ENCODE measurements at places on chromosomes 1 and 21. TPM values are rescaled to one million over a fixed set of nuclear protein-coding genes. Genes with fewer than 3 reads are reported as not detected.

DNA sequence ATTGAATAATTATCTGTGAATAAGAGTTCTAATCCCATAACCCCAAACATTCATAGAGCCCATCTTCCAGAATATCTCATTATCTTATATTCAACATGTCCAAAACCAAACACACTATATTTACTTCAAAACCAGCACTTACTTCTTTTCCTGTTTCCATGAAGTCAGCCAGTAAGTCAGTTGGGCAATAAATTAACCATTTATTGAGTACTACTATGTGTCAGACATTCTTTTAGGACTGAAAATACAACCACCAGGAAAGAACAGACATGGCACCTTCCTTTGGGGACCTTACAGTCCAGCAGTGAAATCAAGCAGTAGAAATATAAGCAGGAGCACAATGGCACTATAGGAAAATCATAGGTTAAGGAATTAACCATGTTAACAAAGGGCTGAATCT is 8.8 kb downstream of the AK5 start:
- H3K27me3 ChIP-seq = no peaks in the 10 kb centered on the region
- H3K4me3 ChIP-seq = no peak overlapping the region
- DNase-seq = no peak
- H3K27ac ChIP-seq = no peak overlapping the region

GRCh38 chr1:10916991-10917390 is 95.5 kb upstream of the TARDBP start:
- no peak overlapping the region for H3K27ac ChIP-seq
- peaks cover 35% of the 10 kb centered on the region for H3K4me1 ChIP-seq
- H3K4me3 ChIP-seq = no peak overlapping the region
- DNase-seq = no peak

- H3K27ac ChIP-seq = no peak overlapping the region
- DNase-seq = no peak
- no peaks in the 10 kb centered on the region for H3K27me3 ChIP-seq
- H3K4me1 ChIP-seq = peaks cover 7% of the 10 kb centered on the region
- H3K36me3 ChIP-seq = no peaks in the 10 kb centered on the region
Observed at GRCh38 chr1:43552813-43553212, 22.1 kb downstream of the PTPRF start.

GRCh38 chr1:30756545-30757351 is 826 bp downstream of the LAPTM5 start:
- DNase-seq = peak; percentile 69
- peak overlapping the region; percentile 72 for H3K4me3 ChIP-seq
- peak overlapping the region; percentile 79 for H3K27ac ChIP-seq
- H3K36me3 ChIP-seq = no peaks in the 10 kb centered on the region
- H3K4me1 ChIP-seq = peaks cover 65% of the 10 kb centered on the region
- no peaks in the 10 kb centered on the region for H3K27me3 ChIP-seq

DNA sequence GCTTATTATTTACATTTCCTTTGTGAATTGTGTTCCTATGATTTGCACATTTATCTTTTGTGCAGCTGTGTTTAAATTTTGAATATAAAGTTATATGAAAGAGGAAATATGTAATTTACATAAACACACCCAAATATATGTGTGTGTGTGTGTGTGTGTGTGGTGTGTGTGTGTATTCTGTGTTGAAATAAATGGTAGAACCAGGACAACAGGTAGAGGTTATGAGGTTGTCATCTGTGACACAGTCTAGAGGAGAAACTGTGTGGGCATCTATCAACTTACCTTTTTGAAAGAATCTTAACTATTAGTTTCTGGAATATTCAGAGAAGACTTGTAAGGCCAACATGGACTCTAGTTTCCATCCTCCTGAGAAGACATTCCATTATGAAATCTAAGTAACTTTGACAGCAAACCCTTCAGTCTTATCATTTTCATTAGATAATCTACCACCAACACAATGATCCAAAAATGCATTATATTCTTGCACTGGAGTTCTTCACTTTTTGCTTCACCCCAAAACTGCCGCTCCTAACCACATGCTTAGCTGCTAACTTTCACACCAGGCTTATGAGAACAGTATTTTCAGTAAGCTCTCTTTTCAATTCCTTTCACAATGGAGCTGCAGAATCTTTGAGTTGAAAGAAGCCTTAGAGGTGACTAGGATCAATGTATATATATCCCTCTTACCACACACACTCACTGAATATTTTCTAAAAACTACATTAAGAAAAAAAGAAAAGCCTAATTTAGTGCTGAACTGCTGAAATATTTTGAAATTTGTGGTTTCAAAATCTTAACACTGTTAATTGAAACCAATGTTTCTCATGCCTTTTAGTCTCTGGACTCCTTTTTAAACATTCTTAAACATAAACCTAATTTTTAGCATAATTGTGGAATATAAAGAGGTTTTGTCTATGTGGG is 21.8 kb downstream of the PTPRC start:
- peak overlapping the region; percentile 87 for H3K27ac ChIP-seq
- no peak for DNase-seq
- no peaks in the 10 kb centered on the region for H3K27me3 ChIP-seq
- peaks cover 41% of the 10 kb centered on the region for H3K4me1 ChIP-seq

The CLCA4 gene
- total RNA-seq = not detected

DNA sequence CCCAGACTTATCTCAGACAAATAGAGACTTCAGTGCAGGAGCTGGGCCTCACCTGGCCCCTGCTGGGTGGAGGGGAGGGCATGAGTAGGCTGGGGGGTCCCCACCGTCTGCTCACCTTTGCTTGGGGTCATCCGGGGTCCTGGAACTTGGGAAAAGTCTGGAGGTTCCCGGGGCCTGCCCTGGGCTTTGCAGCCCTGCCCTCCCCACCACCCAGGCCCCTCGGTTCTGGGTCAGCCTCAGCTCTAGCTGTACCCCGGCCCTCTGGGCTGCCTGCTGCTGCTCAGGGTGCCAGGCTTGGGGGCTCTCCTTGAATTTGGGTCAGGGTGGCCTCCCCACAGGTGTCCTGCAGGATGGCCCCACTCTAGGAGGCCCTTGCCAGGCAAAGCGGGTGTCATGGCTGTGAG is 2.4 kb upstream of the TMEM52 start:
- H3K4me3 ChIP-seq = no peak overlapping the region
- H3K4me1 ChIP-seq = no peaks in the 10 kb centered on the region
- no peaks in the 10 kb centered on the region for H3K36me3 ChIP-seq
- no peak overlapping the region for H3K27ac ChIP-seq

DNA sequence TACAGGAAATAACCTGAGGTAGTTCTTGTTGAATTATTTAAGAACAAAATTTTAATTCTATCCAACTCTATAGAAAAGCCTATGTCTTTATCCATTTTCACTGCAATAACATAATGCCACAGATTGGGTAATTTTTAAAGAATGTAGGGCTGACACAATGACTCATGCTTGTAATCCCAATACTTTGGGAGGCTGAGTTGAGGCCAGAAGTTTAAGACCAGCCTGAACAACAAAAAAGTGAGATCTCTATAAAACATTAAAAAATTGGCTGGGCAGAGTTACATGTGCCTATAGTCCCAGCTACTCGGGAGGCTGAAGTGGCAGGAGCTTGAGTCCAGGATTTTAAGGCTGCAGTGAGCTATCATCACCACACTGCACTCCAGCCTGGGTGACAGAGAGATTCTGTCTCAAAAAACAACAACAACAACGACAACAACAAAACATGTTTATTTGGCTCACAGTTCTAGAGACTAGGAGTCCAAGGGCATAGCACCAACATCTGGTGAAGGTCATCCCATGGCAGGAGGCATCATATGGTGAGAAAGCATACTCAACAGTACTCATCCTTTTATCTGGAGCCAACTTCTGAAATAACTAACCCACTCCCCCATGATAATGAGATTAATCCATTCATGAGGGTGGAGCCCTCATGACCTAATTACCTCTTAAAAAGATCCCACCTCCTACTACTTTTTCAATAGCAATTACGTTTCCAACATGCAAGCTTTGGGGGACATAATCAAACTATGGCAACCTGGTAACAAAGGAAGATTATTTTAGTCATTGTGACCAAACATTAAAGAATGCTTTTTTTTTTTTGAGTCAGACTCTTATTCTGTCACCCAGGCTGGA is 59.6 kb downstream of the ABL2 start:
- H3K4me3 ChIP-seq = no peak overlapping the region
- no peak overlapping the region for H3K27ac ChIP-seq

GRCh38 chr1:41872074-41872473 is 46.6 kb downstream of the HIVEP3 start:
- no peaks in the 10 kb centered on the region for H3K36me3 ChIP-seq
- no peak overlapping the region for H3K4me3 ChIP-seq
- no peak overlapping the region for H3K27ac ChIP-seq

- no peak overlapping the region for H3K27ac ChIP-seq
- H3K36me3 ChIP-seq = no peaks in the 10 kb centered on the region
- H3K4me1 ChIP-seq = no peaks in the 10 kb centered on the region
- no peak overlapping the region for H3K4me3 ChIP-seq
- no peak for DNase-seq
Observed at GRCh38 chr1:78722947-78723346, 73.3 kb downstream of the IFI44 start.

The ATP5IF1 gene
- total RNA-seq = 95.5 TPM

The MFAP2 gene
- not detected for total RNA-seq

The S100A2 gene
- not detected for total RNA-seq
